ENCODE measurements at places on chromosomes 6 and 20.

DNA sequence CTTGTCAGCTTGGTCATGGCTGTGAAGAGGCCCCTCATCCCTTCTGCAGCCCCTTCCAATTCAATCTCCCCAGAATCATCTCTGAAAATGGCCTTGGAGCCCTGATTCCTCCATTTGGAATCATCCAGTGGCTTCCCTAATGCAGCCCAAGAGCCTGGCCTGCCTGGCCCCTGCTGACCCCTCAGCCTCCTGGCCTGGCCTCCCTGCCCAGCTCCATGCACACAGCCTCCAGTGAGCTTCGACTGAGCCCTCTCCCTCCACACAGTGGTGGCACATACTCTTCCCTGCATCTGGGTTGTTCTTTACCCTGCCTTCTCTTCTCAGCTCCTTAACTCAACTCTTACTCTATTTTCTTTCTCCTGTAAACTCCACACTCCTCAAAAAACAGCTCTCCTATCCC, 120.9 kb downstream of the ANKRD60 start:
- DNase-seq, result no peak

- no peak for DNase-seq
These were observed 19.6 kb upstream of the SERPINB1 start for GRCh38 chr6:2861060-2861821.

GRCh38 chr6:34970488-34970887, 81.4 kb downstream of the ANKS1A start:
- peak; percentile 50 for DNase-seq

GRCh38 chr6:24933868-24934401, 1.8 kb downstream of the RIPOR2 start:
- DNase-seq, result no peak

DNA sequence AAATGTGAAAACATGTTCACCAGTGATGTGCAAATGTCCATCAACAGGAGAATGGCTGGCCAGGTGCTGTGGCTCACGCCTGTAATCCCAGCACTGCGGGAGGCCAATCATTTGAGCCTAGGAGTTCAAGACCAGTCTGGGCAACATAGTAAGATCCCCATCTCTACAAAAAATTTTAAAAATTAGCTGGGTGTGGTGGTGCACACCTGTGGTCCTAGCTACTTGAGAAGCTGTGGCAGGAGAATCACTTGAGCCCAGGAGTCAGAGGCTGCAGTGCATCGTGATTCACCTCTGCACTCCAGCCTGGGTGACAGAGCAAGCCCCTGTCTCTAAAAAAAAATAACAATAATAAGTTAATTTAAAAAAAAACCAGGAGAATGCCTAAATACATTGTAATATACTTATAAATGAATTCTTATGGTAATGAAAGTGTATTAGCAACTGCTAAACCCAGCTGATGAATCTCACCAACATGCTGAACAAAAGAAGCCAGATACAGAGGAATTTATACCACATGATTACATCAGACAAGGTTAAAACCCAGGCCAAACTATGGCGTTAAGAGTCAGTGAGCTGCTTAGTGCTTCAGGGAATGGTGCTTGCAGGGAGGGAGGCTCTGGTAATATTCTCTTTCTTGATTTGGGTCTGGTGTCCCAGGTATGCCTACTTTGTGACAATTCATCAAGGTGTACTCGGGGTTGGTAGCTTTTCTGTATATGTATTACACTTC, 36.4 kb downstream of the RPP40 start:
- no peak for DNase-seq
